NCI-H1436 treated with DMSO at 0.1 percent for 48 hours (cell line): ENCODE measurements at places on chromosomes 12 and 14.

- DNase-seq = no peak
Measured at GRCh38 chr12:130119241-130119861, 42.9 kb upstream of the FZD10 start.

DNA sequence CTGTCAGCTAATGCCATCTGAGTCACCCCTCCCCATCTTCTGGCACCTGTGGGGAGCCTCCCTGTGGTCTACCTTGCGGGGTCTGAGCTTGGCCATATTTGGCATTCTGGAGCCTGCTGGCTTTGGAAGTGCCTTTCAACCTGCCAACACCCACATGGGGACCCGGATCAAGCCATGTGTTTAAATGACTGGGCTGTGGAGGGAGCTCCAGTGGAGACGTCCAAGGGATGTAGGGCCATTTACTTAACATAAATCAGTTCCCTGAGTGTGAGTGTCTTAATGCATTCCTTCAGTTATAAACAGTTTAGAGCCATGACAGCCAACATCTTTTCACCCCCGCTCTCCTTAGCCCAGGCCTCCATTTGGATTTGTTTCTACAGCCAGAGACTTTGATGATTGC lies 22.0 kb downstream of the CACNA1C start:
- DNase-seq = no peak

GRCh38 chr12:104143002-104143401 lies 5.0 kb upstream of the NFYB start:
- DNase-seq = no peak

DNA sequence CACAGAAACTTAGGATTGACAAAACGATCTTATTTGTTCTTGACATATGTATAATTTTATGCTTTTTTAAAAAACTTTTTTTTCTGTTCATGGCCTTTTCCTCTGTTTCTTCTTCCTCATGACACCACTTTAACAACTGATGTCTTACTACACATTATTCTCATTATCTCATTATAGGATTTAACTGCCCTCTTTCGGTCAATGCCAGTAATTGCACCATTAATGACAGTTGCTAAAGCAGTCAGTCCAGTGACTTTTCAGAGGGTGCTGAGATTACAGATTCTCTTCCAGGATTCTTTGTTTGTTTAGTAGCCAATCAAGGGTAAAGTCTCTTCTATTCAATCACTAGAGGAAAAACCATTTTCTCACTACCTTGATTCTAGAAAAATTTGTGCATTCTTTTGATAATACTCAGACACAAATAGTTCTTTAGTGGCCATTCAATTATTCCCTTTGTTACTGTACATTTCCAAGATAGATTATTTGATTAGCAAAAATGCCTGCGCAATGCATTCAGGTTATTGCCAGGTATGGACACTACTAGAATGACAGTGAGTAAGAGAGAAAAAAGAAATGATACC lies 50.1 kb downstream of the KLRG1 start:
- DNase-seq = no peak
